ENCODE measurements at places on chromosomes 2 and 18.
A peak's percentile ranks its signal among the peaks of the same experiment; 100 is the strongest.

- no peak for DNase-seq
Measured at GRCh38 chr2:122545821-122546220, 790.4 kb downstream of the TSN start.

DNA sequence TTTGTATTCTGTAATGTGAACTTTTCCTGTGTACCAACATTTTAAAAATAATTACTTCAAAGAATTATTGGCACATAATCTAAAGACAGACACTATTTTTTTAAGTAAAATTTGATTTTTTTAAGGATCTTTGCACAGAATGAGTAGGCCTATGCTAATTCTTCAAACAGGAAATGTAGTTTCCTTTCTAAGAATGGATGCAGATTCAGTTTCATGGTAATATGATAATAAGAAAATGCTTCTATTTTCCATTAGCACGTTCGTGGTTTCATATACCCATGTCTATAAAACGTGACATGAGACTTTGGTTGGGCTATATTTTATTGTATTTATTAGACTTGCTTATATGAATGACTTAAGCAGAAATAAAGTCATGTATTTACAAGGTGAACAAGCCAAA is 191.8 kb upstream of the RBBP8 start:
- DNase-seq: peak; percentile 75

DNA sequence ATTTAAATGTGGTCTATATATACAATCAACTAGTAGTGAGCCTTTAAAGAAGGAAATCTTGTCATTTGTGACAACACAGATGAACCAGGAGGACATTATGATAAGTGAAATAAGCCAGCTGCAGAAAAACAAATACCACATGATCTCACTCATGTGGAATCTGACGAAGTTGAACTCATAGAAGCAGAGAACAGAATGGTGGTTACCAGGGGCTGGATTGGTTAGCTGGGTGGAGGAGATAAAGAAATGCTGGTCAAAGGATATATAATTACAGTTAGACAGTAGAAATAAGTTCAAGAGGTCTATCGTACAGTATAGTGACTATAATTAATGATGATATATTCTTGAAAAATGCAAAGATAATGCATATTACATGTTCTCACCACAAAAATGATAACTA is 267.9 kb downstream of the FBXO15 start:
- DNase-seq: no peak

- DNase-seq: no peak
Measured at GRCh38 chr2:69828938-69829255, 563 bp upstream of the GMCL1 start.

Data from MM.1S (cell line).